Activated T-helper 17 cell treated with anti-CD3 and anti-CD28 coated beads, Interleukin-2, amount 50 U/mL, for 72 hours (primary cell): ENCODE measurements at places on chromosomes 4 and X. TPM values are rescaled to one million over a fixed set of nuclear protein-coding genes. Genes with fewer than 3 reads are reported as not detected.

RASL11B gene
- total RNA-seq: 0.34 TPM

SPACA5 gene
- total RNA-seq: not detected

ANK2 gene
- 1.1 TPM for total RNA-seq

C1QTNF7 gene
- total RNA-seq: not detected

MAGEA4 gene
- not detected for total RNA-seq

BRS3 gene
- not detected for total RNA-seq

PDCL2 gene
- not detected for total RNA-seq

NDNF gene
- total RNA-seq: 0.13 TPM

DMRTC1 gene
- total RNA-seq: 0.37 TPM

TBX22 gene
- not detected for total RNA-seq

ADGRL3 gene
- total RNA-seq: not detected

GK2 gene
- total RNA-seq: not detected

GASK1B gene
- not detected for total RNA-seq

- no peaks in the 10 kb centered on the region for H3K36me3 ChIP-seq
- no peak overlapping the region for H3K4me3 ChIP-seq
- H3K27me3 ChIP-seq: peaks cover 10% of the 10 kb centered on the region
Measured at GRCh38 chr4:104531390-104531789, 36.7 kb upstream of the CXXC4 start.

DNA sequence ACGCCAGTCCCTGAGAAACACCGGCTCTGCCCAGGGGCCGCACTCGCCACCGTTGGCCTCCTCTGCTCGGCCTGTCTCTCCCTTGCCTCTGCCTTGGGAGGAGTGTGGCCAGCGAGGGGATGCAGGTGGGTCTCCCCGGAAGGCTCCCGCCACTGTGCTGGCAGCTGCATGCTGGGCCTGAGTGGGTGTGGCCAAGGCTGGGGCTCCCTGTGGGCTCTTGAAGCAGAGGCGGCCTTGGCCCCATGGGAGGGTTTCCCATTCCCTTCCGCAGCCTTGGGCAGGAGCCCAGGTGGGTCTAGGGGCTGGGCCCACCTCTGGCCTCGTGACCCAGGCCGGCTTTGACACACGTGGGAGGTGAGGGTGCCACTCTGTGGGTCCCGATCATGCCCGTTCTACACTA lies 19.1 kb downstream of the FGFRL1 start:
- H3K36me3 ChIP-seq: no peaks in the 10 kb centered on the region
- no peaks in the 10 kb centered on the region for H3K27me3 ChIP-seq
- ATAC-seq: no peak
- no peak overlapping the region for H3K4me3 ChIP-seq
- H3K27ac ChIP-seq: no peak overlapping the region

DNA sequence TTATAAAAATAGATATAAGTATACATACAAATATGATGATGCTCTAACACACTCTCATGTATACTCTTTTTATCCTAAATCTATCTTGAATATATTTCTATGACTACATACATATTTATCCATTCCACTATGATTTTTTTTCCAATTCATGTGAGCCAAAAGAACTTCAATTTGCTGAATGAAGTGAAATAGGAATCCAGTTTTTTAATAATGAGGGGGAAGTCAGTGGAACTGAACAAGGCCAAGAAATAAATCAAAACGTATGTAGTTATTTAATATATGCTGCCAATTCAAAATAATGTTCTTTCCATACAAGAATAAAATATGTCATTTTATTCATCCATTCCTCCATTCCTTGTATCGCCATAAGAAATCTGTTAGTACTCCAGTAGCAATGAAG lies 6.1 kb upstream of the PALLD start:
- no peak overlapping the region for H3K27ac ChIP-seq
- H3K36me3 ChIP-seq: no peaks in the 10 kb centered on the region
- ATAC-seq: no peak
- no peak overlapping the region for H3K4me3 ChIP-seq
- H3K27me3 ChIP-seq: peaks cover 16% of the 10 kb centered on the region
- H3K4me1 ChIP-seq: peaks cover 8% of the 10 kb centered on the region

DNA sequence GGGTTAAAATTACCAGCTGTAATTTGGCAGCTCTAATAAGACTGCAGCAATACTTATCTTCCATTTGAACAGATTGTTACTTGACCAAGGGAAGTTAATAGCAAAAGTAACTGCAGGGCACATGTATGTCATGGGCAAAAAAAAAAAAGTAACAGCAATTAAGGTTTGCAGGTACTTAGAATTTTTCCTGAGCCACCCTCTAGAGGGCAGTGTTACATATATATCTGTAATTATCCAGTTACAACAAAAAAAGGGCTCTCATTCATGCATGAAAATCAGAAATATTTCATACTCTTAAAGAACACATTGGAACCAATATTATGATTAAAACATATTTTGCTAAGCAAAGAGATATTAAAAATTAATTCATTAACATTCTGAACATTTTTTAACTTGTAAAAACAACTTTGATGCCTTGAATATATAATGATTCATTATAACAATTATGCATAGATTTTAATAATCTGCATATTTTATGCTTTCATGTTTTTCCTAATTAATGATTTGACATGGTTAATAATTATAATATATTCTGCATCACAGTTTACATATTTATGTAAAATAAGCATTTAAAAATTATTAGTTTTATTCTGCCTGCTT lies 25.1 kb downstream of the XIAP start:
- H3K4me3 ChIP-seq: no peak overlapping the region
- peak; percentile 40 for ATAC-seq
- peaks cover 40% of the 10 kb centered on the region for H3K36me3 ChIP-seq
- peaks cover 8% of the 10 kb centered on the region for H3K4me1 ChIP-seq

DNA sequence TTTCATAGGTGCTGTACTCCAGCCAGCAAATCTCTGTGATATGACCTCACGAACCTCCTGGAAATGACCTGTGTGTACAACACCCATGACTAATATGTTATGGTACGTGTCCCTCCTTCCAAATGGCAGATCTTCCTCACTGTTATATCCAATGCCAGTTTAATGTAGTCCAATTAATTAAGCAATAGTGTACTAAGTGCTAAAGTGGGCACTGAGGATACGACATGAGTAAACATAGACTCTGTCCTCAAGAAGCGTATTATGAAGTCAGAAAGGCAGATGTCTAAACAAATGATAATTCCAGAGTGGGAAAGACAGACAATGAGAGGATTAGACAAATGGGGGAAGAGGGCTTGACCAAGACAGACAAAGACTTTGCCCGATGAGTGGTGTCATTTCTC lies 33.9 kb downstream of the GPRIN3 start:
- H3K4me1 ChIP-seq: peaks cover 51% of the 10 kb centered on the region
- ATAC-seq: peak; percentile 34
- no peaks in the 10 kb centered on the region for H3K27me3 ChIP-seq
- peaks cover 25% of the 10 kb centered on the region for H3K36me3 ChIP-seq
- peak overlapping the region; percentile 57 for H3K4me3 ChIP-seq

DNA sequence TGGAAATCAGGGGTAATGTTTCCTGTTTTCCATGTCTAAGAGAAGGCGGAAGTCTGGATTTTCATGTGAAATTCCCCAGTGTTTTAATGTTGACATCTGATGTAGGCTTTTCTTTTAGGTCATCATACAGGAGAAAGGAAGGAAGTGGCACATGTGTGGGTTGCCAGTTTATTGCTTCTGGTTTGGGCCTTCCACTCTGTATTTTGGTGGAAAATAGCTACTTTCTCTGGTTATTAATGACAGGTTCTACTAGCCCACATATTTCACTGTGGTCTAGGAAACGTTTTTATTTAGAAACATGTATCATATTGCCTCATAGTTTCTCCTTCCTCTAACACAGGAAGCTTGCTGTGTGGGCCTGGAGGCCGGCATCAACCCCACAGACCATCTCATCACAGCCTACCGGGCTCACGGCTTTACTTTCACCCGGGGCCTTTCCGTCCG lies 7.2 kb downstream of the PDHA1 start:
- H3K4me1 ChIP-seq: peaks cover 5% of the 10 kb centered on the region
- H3K4me3 ChIP-seq: peak overlapping the region; percentile 56
- ATAC-seq: peak; percentile 81
- H3K27me3 ChIP-seq: no peaks in the 10 kb centered on the region
- peak overlapping the region; percentile 72 for H3K27ac ChIP-seq
- H3K36me3 ChIP-seq: peaks cover 80% of the 10 kb centered on the region

- no peaks in the 10 kb centered on the region for H3K36me3 ChIP-seq
- no peaks in the 10 kb centered on the region for H3K27me3 ChIP-seq
- no peak for ATAC-seq
- H3K27ac ChIP-seq: no peak overlapping the region
- H3K4me1 ChIP-seq: no peaks in the 10 kb centered on the region
Measured at GRCh38 chrX:118038614-118039365, 77.8 kb downstream of the KLHL13 start.

GRCh38 chr4:156685308-156685707 lies 286.3 kb downstream of the PDGFC start:
- no peak for ATAC-seq
- H3K4me3 ChIP-seq: no peak overlapping the region
- H3K27me3 ChIP-seq: no peaks in the 10 kb centered on the region
- no peaks in the 10 kb centered on the region for H3K4me1 ChIP-seq
- H3K36me3 ChIP-seq: no peaks in the 10 kb centered on the region

DNA sequence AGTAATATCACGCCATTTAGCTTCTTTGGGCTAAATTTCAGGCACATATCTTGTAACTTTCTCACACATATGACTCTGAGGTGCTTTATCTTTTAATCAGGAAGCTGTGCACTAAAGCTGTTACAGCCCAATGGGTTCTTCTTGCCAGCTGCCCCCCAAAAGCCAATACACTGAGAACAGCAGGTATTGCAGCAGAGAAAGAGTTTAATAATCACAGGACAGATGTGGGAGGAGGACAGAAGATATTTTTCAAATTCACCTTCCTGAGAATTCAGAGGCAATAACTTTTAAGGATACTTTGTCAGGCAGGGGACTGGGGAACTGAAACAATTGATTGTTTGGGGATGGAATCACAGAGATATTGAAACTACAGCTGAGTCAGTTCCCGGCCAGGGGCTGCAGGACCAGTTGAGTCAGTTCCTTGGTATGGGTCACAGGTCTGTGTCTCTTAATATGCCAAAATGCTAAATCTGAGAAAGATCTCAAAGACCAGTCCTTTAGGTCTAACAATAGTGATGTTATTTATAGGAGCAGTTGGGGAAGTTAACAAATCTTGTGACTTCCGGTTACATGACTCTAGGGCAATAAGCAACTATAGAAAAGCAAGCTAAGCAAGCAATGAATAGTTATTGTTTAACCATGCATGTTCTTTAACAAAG lies 28.1 kb downstream of the DDIT4L start:
- H3K27me3 ChIP-seq: peaks cover 11% of the 10 kb centered on the region
- H3K4me3 ChIP-seq: no peak overlapping the region
- ATAC-seq: peak; percentile 94
- no peaks in the 10 kb centered on the region for H3K36me3 ChIP-seq
- no peaks in the 10 kb centered on the region for H3K4me1 ChIP-seq

DNA sequence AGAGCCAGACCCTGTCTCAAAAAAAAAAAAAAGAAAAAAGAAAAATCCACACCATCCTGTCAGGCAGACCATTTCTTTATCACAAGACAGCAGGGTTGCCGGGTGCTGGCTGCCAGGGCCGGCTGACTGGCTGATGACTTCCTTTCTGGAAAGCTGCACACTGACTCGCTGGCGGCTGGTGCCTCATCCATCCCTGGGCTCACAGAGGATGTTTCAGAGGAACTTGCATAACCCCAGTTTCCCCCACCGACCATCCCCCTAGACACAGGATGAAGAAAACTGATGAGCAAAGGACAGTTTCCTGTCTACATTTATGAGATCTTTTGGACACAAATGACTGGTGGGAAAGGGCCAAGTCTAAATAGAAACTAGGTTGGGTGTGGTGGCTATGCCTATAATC lies 14.1 kb downstream of the HPSE start:
- H3K4me1 ChIP-seq: peaks cover 5% of the 10 kb centered on the region
- H3K27me3 ChIP-seq: no peaks in the 10 kb centered on the region
- H3K36me3 ChIP-seq: peaks cover 59% of the 10 kb centered on the region

- peaks cover 17% of the 10 kb centered on the region for H3K27me3 ChIP-seq
- no peak overlapping the region for H3K4me3 ChIP-seq
- H3K36me3 ChIP-seq: no peaks in the 10 kb centered on the region
- no peaks in the 10 kb centered on the region for H3K4me1 ChIP-seq
Measured at GRCh38 chrX:10173331-10173900, 16.6 kb downstream of the CLCN4 start.

GRCh38 chrX:4671344-4671743 lies 957.9 kb upstream of the PRKX start:
- no peak overlapping the region for H3K27ac ChIP-seq
- H3K4me3 ChIP-seq: no peak overlapping the region
- no peaks in the 10 kb centered on the region for H3K4me1 ChIP-seq
- H3K36me3 ChIP-seq: no peaks in the 10 kb centered on the region
- no peak for ATAC-seq

DNA sequence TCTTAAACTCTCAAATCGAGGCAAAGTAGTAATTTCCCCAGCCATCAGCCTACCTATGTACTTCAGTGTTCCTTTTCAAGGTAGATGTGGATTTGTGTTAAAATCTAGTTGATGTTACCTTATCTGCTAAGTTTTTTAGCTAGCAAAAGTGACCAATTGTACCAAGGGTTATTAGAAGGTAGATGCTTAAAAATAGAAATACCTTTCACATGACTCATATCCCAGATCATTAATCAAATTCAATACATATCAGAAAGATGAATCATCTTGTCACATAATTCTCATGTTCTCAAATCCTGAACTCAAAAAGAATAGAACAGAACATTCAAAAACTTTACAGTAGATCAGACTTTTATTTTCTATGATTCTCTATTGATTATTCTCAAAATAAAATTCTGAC lies 3.5 kb downstream of the ENAM start:
- no peaks in the 10 kb centered on the region for H3K4me1 ChIP-seq
- no peak overlapping the region for H3K27ac ChIP-seq
- ATAC-seq: no peak
- no peak overlapping the region for H3K4me3 ChIP-seq
- H3K36me3 ChIP-seq: no peaks in the 10 kb centered on the region

DNA sequence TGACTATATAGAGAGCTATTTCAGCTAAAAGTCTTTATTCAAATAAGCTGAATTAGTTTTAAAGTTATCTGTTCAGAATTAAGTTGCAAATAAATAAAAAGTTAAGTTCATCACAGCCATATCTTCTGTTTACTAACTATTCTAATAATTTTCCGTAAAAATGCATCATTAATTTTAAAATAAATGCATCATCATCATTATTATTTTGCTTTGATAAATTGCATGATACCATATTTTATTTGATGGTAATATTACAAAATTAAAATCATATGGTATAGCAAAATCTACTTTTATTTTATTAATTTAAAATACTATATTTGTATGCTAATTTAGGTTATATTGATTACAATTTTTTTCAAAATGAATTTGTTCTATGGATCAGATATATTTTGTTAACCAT lies 357.3 kb upstream of the NDST4 start:
- no peaks in the 10 kb centered on the region for H3K4me1 ChIP-seq
- H3K27me3 ChIP-seq: no peaks in the 10 kb centered on the region
- no peaks in the 10 kb centered on the region for H3K36me3 ChIP-seq
- H3K27ac ChIP-seq: no peak overlapping the region
- H3K4me3 ChIP-seq: no peak overlapping the region

- no peaks in the 10 kb centered on the region for H3K27me3 ChIP-seq
- H3K4me3 ChIP-seq: no peak overlapping the region
- no peak for ATAC-seq
- H3K27ac ChIP-seq: no peak overlapping the region
- H3K36me3 ChIP-seq: no peaks in the 10 kb centered on the region
Measured at GRCh38 chr4:43243433-43244116, 351.1 kb downstream of the GRXCR1 start.

- H3K4me3 ChIP-seq: no peak overlapping the region
- peaks cover 36% of the 10 kb centered on the region for H3K36me3 ChIP-seq
- ATAC-seq: no peak
- no peaks in the 10 kb centered on the region for H3K27me3 ChIP-seq
- H3K4me1 ChIP-seq: peaks cover 2% of the 10 kb centered on the region
Measured at GRCh38 chr4:107669068-107669467, 51.0 kb downstream of the PAPSS1 start.
